ENCODE measurements at places on chromosomes 3 and 15.

DNA sequence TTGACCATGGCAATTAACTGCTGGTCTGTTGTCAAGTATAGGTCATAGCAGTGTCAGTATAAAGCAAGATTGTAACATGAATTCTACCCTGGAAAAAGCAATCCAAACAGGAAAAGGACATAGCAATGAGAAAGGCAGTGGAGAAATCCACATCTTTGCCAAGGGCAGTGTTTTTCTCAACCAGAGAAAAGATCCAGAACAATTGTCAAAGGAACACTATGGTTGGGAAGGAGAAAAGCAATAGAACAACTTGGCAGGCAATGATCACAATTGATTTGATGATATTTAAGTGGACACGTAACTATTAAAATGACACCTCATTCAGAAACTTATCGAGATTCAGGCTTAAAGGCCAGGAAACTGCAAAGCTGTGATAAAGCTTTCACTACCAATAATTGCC, 271.1 kb downstream of the DIPK2A start:
- DNase-seq, result no peak

DNA sequence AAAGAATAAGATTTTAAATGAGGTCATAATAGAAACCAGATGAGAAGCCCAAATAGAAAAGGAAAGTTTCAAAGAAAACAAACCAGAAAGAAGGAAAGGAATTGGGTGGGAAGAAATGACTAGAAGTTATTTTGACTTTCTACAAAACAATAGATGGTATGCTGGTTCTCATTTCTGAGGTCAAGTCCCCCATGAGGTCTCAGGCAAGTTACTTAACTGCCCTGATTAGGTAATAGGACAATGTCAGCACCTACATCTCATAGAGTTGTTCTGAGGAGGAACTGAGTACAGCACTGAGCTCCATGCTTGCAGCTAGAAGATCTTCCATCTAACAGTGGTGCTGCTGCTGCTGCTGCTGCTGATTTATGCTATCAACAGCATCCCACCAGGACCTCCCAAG, 185.9 kb downstream of the ERC2 start:
- DNase-seq, result no peak

- no peak for DNase-seq
Observed at GRCh38 chr3:165193366-165194254, 2.6 kb downstream of the SLITRK3 start.

DNA sequence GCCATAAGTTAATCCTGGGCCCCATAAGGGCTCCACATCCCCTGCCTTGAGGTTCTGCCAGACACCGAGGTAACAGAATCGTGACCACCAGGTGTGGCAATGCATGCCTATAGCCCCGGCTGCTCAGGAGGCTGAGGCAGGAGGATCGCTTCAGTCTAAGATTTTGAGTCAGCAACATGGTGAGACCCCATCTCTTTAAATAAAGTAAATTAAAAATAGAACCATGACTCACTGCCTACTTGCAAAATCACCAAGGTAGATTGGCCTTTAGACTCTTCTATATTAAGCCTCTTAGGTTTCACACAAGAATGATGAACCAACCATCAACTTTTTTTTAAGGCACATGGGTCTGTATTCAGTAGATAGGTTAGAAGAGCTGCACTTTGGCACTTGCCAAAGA, 9.7 kb downstream of the WDR5B start:
- no peak for DNase-seq

DNA sequence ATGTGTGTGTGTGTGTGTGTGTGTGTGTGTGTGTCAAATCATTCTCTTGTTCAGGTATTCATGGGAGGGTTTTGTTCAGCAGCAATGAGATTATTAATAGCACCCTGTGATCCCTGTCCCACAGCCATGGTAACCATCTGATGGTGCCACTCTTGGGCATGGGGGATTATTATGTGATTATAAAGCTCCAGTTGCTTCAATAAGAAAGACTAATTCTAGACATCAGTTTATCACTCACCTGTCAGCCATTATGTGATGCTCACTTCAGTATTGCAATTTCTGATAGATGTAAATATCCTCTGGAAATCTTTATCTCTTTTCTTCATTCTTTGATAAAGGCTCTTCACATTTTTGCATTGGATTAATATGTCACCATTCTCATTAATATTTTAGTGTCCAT, 145.9 kb upstream of the POU1F1 start:
- DNase-seq, result no peak

GRCh38 chr15:92571824-92572223, 83.8 kb downstream of the FAM174B start:
- no peak for DNase-seq

DNA sequence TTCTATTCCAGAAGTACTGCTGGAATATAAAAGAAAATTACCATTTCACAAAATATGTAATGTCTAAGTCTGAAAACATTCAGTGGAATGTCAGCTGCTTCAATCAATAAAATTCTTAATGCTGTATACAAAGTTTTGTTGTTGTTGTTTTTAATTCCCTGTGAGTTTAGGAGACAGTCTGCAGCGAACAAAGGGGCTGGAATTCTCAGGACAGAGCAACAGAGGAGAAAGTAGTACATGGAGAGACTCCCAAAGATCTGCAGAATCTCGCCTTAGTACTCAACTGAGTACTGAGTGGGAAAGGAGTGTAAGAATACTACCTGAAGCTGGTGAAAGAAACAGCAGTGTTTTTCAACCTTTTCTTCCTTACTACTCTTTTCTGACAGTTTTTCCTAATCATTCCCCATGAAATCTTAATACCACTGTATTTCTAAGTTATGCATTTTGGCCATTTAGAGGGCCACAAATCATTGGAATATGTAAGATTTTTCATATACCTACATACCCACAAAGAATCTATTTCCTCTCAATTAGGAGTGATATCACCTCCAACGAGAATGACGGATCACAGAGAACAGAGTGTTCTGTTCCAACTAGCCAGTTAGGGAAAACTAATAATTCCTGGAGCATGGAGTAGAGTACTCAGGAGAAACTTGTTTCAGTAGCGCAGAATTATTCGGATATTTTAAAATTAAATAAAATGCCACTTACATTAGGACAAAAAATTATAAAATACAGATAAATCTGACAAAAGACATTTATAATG, 16.0 kb downstream of the ANKRD28 start:
- no peak for DNase-seq

DNA sequence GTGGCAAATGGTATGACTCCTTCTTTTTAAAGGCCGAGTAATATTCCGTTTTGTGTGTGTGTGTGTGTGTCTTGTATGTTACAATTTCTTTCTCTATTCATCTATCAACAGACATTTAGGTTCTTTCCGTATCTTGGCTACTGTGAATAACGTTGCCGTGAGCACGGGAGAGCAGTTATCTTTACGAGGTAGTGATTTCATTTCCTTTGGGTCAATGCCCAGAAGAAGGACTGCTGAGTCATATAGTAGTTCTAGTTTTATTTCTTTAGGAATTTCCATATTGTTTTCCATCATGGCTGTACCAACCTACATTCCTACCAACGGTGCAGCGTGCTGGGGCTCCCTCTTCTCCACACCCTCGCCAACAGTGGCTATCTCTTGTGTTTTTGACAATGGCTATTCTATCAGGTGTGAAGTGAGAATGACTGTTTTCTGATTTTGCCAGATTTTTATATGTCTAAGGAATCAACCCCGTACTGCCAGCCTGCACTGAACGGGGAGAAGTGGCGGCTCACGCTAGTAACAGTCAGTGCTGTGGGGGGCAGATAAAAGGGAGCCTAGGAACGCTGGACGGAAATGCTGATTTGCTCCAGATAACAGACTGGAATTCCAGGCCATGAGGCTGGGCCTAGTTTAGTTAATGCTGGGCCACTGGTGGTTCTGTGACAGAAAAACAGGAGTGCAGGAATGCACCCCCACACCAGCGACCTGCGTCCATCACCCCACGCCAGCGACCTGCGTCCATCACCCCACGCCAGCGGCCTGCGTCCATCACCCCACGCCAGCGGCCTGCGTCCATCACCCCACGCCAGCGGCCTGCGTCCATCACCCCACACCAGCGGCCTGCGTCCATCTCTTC, 168.1 kb downstream of the XXYLT1 start:
- DNase-seq, result no peak

GRCh38 chr3:15636028-15636709, 34.6 kb downstream of the BTD start:
- DNase-seq, result no peak

DNA sequence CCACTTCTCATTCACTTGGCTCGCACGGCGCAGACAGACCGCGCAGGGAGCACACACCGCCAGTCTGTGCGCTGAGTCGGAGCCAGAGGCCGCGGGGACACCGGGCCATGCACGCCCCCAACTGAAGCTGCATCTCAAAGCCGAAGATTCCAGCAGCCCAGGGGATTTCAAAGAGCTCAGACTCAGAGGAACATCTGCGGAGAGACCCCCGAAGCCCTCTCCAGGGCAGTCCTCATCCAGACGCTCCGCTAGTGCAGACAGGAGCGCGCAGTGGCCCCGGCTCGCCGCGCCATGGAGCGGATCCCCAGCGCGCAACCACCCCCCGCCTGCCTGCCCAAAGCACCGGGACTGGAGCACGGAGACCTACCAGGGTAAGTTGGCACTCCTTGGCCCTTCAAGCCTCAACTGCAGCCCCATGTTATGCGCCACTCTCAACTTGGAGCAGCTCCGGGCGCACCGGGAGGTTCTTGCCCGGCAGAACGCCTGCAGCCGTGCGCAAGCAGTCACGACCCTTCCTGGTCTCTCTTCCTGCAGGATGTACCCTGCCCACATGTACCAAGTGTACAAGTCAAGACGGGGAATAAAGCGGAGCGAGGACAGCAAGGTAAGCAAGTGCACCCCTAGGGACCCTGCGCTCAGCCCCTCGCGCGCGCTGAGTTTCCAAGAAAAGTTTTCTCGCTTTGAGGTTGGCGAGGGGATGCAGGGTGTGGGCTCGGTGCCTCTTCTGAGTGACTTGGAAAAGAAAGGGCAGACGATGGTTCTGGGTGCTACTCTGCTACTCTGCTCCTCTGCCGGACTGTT, at the start of gene BHLHE40:
Gene BHLHE40 (plus strand): TSS at position 10 of the 801 bp plus-strand sequence. CDS start 282 bp downstream, at position 292.
- DNase-seq, result no peak

DNA sequence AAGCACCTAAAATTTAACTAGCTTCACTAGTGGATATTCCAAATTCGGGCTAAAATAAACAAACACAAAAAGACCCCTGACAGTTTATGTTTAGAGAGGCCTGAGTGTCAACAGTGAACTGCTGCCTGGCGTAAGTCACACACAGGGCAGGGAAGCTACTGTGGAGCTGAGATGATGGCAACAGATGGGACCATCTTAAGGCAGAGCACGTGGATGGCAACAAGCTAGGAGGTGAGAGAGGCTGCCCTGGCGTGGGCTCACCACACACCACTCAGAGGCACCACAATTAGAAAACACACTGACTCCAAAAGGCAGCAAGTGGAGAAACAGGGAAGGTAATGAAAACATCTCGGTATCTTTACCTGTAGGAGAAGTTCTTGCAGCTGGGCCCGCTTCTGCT, 93.3 kb downstream of the ATP1B3 start:
- DNase-seq, result no peak

DNA sequence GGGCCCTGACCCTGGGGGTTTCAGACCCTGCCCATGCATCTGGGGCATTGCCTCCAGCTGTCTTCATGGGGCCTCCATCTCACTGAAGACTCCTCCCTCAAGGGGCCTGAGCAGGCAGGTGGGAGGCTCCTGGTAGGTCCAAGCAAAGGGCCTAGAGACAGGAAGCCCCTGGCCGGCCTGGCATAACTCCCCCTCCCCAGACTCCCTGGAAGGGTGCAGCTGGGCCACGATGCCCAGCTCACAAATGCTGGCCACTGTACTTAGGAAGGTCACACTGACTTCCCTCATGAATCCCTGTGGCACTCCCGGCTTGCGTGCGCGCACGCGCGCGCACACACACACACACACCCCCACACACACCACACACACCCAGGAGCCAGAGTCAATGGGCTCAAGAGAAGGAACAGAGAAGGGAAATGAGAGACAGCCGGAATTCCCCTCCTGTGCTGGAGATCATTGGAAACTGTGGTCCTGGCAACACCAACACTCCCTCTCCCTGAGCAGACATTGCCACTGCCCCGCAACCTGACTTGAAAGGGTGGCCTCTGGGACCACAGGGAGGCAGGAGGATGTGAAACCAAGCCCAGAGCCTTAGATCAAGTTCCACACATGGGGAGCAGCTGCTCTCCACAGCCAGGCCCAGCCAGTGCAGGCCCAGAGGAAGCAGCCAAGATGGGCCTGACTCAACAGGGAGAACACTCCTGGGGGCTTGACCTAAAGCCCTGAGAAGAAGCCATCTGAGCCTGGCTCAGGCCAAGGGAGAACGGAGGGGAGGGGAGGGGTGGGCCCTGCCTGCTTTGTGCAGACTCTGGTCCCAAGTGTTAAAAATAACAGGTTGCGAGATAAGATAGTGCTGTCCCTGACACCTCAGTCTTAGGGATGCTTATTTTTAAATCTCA, 69.7 kb downstream of the SCN5A start:
- peak; percentile 46 for DNase-seq

DNA sequence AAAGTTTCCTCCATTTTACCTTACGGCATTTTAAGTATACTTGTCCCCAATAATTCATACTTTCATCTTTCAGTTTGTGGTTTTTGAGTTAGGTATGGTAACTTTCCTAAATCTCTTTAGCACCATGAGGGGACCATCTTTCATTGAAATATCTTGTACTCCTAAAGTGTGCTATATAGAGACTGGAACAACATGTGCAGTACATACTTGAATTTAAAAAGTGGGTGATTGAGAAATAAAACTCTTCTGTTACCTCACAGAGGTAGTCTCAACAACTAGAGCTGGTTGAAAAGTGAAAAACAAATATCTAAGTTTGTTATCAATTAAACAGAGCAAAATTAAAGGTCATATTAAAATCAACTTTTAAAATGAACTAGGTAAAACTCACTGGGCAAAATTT, 423.1 kb downstream of the ROBO2 start:
- DNase-seq, result no peak

- DNase-seq, result peak; percentile 58
Observed at GRCh38 chr15:51750792-51751696, at the start of gene TMOD2. Gene TMOD2, plus strand, starts transcription at chr15:51751597. Its CDS starts 14,845 bp downstream, at chr15:51766442.

DNA sequence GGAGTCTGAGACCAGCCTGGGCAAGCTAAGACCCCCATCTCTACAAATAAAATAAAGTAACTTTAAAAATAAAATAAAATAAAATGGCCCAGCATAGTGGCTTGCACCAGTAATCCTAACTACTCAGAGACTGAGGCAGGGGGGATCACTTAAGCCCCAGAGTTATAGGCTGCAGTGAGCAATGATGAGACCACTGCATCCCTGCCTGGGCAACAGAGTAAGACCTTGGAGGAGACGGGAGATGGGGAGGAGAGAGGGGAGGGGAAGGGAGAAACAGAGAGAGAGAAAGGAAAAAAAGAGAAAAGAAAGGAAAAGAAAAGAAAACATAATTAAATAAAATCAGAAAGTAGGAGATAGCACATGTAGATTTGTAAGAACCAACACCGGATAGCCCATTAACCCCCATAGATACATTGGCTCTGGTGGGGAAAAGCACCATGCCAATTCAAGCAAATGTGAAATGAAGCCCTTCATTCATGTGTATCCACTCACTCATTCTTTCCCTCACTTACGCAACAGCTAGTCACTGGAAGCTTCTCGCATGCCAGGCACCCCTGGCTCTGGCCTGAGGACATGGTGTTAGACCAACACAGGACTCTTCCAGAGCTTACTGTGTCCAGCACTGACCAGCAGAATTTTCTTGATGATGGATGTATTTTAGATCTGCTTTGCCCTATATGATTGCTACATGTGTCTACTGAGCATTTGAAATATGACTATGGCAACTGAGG, 183.2 kb downstream of the MAGI1 start:
- no peak for DNase-seq

- no peak for DNase-seq
Observed at GRCh38 chr3:185734725-185735096, 90.1 kb downstream of the IGF2BP2 start.

- no peak for DNase-seq
Observed at GRCh38 chr15:32671339-32672325, 30.1 kb downstream of the SCG5 start.

All from GM12892 (cell line).